ENCODE measurements at places on chromosomes 12 and 14.
A peak's percentile ranks its signal among the peaks of the same experiment; 100 is the strongest.

DNA sequence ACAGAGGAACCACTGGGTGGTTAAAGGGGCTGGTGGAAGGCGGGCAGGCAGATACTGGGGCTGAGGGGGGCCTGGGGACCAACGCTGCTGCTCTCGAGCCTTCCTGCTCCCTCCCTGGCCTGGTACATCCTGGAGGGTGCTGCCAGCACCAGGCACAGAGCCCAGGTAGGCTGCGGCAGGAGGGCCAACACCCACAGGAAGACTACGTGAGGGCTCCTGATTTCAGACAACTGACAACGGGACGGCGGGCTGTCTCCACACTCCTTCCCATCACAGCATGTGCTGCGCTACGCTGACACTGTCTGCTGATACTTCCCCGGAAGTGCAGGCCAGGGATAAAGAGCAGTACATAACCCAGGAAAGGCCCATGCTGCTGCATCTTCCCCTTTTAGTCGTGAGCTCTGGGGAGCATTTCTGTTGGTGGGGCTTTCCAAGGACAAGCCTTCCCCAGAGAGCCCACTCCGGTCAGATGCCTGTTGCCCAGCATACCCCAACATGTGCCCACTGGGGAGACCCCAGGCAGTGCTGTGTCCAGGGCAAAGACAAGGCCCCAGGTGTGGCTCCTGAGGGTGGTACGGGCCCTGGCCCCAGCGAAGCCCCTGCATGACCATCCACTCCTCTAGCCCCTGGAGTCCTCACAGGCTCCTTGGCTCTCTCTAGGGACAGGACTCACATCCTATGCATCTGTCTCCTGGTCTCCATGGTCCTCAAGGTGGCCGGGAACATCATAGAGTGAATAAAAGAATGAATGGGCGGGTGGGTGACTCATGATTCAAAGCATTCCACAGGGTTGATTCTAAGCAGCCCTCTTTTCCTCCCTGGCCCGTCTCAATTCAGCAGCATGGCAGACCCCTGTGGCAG, 38.0 kb downstream of the CHGA start:
- no peak for DNase-seq

- DNase-seq: no peak
Observed at GRCh38 chr14:20219033-20219432, 4.5 kb upstream of the OR11H6 start.

DNA sequence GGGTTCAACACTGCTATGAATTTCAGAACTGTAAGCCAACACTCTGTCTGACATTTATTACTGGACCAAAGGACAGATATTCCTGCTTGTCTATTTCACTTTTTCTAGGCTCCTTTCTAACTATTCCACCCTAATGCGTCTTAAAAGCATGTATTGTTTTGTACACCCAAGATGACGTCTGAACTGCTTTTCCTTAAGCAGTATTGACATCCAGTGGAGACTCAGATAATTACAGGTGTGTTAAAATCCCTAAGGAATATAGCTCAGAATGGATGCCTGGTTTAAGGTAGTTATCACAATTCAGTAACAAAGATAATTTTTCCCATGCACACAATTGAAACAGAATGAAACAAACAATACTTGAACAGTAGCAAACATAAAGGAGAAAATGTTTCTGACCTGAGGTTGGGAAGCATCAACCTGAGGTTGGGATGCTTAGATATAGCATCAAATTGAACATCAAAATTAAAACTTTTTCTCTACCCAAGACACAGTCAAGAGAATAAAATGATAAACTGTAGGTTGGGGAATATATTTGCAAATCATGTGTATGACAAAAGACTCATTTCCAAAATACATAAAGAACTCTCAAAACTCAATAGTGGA, 93.7 kb upstream of the PTPRR start:
- peak; percentile 22 for DNase-seq

GRCh38 chr12:53071591-53072551, 7.3 kb downstream of the SPRYD3 start:
- DNase-seq: no peak

DNA sequence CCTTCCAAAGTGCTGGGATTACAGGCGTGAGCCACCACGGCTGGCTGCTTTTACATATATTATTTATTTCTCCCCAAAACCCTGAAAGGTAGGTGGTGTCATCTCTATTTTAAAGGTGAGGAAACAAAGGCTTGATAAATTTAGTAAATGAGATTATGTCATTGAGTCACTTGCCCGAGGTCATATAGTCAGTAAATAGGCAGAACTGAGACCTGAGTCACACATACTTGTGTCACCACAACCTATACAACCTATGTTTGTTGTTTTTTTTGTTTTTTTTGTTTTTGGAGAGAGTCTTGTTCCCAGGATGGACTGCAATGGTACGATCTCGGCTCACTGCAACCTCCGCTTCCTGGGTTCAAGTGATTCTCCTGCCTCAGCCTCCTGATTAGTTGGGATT, 12.8 kb downstream of the TSFM start:
- no peak for DNase-seq

DNA sequence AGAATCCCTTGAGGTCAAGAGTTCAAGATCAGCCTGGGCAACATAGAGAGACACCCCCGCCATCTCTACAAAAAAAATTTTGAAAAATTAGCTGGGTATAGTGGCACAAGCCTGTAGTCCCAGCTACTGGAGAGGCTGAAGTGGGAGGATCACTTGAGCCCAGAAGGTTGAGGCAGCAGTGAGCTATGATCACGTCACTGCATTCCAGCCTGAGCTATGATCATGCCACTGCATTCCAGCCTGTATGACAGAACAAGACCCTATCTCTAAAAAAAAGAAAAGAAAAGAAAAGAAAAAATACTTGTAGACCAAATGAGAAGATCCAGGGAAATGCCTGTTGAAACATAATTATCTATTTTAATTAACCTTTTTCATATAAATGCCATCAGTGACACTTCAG, 93.8 kb upstream of the MDM1 start:
- no peak for DNase-seq

DNA sequence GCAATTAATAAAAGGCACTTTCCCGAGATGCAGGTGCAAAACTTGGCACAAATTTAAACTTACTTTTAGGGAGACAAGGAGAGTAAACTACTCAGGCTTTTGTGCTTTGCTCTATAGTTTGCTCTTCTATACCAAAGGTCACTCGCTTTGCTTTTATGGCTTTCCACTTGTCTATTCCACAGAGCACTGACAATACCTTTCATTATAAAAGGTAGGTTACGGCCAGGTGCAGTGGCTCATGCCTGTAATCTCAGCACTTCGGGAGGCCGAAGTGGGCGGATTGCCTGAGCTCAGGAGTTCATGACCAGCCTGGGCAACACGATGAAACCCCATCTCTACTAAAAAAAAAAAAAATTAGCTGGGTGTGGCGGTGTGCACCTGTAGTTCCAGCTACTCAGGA, 32.9 kb downstream of the ALKBH1 start:
- DNase-seq: no peak

DNA sequence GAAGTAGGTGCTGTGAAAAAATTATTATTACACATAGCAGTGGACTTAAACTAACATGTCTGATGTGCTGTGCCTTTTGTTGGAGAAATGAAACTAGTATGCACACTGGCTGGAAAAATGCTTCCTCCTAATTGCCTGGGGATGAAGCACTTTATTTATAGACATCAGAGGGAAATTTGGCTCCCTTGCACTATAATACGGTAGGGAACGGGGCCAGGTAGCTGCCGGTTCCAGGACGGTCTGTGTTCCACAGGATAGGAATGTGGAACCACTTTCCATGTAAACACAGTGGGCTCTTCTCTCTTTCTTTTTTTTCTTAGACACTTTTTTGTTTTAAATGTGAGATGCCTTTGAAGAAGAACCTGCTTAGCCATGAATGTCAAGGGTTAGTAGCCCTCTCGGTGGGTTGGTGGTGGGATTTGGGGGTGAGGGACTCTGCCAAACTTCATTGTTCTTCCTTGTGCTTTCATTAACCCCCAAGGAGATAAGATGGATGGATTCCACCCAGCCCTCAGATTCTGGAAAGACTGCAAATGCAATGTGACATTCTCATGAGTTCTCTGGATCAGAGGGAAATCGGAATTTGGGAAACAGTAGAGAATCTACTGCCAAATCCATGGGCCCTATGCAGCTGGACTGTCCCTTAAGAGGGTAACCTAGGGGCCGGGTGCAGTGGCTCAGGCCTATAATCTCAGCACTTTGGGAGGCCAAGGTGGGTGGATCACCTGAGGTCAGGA, 58.0 kb upstream of the GSC start:
- no peak for DNase-seq

DNA sequence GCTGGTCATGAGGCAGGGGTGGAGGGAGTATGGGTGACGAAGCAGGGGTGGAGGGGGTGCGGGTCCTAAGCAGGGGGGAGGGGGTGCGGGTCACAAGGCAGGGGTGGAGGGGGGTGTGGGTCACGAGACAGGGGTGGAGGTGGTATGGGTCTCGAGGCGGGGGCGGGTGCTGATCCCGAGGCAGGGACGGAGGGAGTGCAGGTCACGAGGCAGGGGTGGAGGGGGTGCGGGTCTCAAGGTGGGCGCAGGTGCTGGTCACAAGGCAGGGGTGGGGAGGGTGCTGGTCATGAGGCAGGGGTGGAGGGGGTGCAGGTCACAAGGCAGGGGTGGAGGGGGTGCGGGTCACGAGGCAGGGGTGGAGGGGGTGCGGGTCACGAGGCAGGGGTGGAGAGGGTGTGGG, 56.5 kb downstream of the ITPK1 start:
- DNase-seq: no peak

DNA sequence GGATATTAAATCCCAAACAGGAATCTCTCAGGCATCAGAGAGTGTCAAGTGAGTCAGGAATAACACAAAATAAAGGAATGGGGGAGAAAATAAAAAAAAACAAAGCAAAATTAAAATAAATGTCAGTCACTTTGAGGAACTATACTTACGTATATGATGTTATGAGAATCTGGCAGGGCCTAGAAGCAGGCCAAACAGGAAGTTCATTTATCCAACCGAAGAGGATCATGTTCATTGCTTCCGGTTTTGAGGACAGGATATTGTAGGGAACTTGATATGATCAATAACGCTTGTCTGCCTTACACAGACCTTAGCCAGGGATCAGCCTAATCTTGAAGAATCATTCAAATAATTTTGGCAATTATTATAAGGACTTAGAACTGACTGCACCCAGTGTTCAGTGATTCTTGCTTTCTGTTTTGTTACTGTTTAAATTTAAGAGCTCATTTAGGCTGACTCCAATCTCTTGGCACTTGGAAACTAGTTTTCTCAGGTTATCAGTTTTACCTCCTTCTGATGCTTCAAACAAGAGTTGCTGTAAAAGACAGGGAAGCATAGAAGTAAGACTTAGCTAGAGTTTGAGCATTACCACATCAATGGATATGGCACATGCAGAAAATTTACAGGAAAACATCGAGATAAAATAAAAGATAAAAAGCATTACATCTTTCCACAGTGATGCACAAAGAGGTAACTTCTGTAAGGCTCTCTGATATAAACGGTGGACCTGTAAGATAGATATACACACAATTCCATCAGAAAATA, 53.4 kb downstream of the ZFC3H1 start:
- no peak for DNase-seq

GRCh38 chr14:61894452-61895077, 132.3 kb downstream of the SNAPC1 start:
- peak; percentile 54 for DNase-seq

DNA sequence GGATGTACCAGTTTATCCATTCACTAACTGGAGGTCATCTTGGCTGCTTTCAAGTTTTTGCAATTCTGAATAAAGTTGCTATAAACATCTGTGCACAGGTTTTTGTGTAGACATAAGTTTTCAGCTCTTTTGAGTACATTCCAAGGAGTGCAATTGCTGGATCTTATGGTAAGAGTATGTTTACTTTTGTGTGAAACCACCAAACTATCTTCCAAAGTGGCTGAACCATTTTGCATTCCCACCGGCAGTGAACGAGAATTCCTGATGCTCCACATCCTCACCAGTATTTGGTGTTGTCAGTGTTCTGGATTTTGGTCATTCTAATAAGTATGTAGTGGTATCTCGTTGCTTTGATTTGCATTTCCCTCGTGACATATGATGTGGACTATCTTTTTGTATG, 150.5 kb upstream of the BCL2L14 start:
- DNase-seq: peak; percentile 22

DNA sequence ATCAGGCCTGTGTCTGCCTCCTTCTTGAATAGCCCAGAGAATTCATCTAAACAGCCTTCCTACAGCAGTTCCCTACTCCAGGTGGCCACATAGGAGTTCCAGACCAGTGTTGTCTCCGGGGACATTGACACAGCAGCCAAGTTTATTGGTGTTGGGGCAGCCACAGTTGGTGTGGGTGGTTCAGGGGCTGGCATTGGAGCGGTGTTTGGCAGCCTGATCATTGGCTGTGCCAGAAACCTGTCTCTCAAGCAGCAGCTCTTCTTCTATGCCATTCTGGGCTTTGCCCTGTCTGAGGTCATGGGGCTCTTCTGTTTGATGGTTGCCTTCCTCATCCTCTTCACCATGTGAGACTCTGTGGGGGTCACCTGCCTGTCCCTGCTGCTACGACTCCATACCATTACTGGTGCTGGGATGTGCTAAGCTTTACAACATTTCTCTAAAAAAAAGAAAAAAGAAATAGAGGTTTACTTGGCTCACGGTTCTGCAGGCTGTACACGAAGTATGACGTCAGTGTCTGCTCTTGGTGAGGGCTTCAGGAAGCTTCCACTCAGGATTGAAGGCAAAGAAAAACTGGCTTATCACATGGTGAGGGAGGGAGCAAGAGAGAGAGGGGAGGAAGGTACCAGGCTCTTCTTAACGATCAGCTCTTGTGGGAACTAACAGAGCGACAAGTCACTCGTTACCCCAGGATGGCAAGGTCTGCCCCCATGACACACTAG, 57.5 kb downstream of the CHST11 start:
- DNase-seq: no peak

DNA sequence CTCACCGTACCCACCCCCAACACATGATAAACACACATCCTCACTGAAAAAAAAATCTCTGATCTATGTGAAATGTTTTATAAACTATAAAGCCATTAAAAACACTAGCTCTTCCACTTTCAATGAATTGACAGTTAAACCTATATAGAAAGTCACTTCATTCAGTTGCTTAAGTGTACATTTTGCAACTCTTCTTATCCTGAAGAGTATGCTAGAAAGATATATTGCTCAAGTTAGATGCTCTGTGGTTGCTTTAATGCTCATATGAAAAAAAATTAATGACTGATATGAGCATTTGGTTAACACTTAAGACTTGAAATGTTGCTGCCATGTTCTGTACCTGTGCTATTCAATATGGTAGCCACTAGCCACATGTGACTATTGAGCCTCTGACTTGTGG, 21.0 kb upstream of the MIA2 start:
- no peak for DNase-seq

DNA sequence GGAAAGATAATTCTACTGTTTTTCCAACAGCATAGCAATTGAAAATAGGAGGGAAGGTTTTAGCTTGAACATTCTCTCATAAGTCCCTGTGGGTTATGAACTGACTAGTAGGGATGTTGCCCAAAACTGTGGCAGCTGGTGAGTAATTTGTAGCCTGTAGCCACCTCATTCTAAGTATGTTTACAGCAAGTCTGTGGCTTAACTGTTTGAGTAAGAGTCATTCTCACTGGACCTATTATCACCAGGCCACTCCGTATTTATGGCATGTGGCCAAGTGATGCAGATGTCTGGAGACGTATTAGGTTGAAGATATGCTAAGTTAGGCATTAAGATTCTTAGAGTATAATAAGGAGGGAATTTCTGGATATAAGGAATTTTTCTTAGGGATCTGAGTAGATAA, 458.3 kb downstream of the ETNK1 start:
- DNase-seq: peak; percentile 60

- no peak for DNase-seq
Observed at GRCh38 chr12:132139912-132140311, 4.2 kb downstream of the DDX51 start.
